ENCODE measurements at places on chromosomes 7 and 10.
A peak's percentile ranks its signal among the peaks of the same experiment; 100 is the strongest.

GRCh38 chr10:43042503-43043341 lies 34.1 kb upstream of the RET start:
- no peak for ATAC-seq

- no peak for ATAC-seq
These were observed 37.9 kb downstream of the HTR7 start for GRCh38 chr10:90819911-90820310.

- no peak for ATAC-seq
These were observed 71.7 kb downstream of the MTURN start for GRCh38 chr7:30206491-30206890.

DNA sequence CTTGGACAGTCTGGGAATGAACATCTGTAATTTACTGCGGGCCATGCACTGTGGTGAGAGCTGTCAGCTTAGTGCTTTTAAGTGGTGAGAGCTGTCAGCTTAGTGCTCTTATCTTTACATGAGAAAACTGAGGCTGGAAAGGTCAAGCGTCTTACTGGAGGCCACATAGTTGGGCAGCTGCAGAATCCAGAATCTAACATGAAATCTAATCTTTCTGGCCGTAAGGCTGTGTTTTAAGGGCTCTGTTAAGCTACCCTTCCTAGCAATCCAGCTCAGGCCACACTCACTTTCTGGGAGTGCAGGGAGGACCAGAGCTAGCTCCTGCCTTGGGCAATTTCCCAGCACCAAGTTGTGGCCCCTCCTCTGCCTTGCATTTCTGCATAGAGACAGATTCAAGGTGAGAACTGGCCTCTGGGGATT lies 70.2 kb downstream of the SORCS3 start:
- no peak for ATAC-seq

DNA sequence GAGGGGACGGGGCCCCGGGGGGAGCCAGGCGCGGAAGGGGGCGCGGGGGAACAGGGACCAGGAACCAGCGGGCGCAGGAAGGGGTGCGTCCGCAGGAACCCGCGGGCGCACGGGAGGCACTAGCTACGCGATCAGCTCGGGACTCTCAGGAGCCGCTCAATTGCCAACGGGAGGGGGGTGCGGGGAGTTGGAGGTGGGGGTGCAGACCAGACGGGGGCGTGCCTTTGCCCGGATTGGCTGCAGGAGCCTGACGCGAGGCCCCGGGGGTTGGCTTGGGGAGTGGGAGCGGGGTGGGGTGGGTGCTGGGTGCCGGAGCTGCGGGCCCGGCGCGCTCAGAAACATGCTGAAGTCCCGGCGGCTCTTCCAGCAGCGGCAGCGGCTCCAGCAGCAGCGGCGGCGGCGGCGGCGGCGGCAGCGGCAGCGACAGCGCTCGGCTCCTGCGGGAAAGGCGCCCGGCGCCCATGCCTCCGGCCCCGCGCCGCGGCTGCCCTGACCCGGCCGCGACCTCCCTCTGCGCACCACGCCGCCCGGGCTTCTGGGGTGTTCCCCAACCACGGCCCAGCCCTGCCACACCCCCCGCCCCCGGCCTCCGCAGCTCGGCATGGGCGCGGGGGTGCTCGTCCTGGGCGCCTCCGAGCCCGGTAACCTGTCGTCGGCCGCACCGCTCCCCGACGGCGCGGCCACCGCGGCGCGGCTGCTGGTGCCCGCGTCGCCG lies at the start of gene ADRB1:
Gene ADRB1, plus strand, starts transcription at position 335 of the 715 bp plus-strand sequence. Its CDS starts 267 bp downstream, at position 602.
- ATAC-seq: no peak

- no peak for ATAC-seq
These were observed 394.4 kb downstream of the CALN1 start for GRCh38 chr7:72017756-72018155.

GRCh38 chr7:26500749-26501352 lies 209.2 kb downstream of the SNX10 start:
- peak; percentile 42 for ATAC-seq

DNA sequence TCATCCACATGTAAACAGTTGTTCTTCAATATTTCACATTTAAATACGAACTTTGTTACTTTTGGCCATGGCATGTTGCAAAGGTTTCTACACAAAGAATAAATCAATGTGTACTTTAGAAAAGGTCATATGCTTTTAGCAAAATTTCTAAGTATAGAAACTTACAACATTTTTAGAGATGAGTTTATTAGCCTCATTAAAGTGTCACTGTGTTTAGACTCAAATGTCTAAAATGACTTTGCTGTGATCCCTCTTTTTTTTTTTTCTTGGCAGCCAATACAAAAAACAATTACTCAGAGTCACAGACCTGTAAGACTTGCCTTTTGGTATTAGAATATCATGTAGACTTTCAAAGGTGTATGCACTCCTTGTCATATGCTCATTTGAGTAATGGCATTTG lies 349.3 kb upstream of the KIAA1217 start:
- no peak for ATAC-seq

DNA sequence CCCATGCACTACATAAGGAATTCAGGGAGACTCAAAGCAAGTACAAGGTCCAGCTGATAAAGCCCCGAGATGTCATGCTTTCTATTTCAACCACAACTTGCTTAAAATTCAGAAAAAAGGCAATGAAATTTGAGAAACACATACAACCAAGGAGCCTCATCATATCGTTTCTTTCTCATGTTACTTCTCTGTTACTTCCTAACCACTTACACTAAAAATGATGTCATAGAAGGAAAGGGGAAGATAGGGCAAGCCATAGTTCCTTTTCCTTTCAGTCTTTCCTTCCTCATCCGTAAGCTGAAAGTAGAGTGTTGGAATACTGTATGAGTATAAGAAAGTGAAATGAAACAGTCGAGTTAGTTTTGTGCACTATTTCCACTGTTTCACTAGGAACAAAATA lies 27.9 kb upstream of the CDK14 start:
- no peak for ATAC-seq

GRCh38 chr10:1195828-1196227 lies 139.6 kb downstream of the WDR37 start:
- no peak for ATAC-seq

GRCh38 chr7:156155988-156156733 lies 343.9 kb upstream of the SHH start:
- ATAC-seq: peak; percentile 6

DNA sequence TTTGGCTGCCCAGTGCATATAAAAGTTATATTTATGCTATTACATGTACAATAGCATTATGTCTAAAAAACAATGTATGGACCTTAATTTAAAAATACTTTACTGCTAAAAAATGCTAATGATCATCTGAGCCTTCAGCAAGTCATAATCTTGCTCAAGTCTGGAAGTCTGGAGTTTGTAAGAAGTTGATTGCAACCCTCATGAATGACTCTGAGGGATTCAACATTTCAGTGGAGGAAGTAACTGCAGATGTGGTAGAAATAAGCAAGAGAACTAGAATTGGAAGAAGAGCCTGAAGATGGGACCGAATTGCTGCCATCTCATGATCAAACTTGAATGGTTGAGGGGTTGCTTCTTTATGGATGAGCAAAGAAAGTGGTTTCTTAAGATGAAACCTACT lies 13.0 kb upstream of the ADAMTS14 start:
- no peak for ATAC-seq
